ENCODE measurements at places on chromosomes 4 and X.

DNA sequence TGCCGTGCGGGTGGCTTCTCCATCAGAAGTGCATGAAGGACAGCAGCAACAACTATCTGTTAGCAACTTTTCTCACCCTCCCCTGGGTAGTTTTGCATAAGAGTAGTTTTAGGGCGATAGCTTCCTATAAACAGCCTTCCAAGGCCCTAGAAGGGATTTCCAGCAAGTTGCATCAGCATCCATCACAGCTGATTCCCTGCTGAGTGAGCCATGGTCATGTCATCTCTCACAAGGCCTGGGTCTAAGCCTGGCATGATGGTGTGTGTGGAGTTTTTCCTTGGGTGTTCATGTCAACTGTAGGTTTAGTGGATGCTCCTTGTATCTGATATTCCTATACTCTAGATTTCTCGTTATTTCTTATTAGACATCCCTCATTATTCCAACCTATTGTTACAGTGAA lies 2324.7 kb upstream of the AGA start:
- no peak for DNase-seq

DNA sequence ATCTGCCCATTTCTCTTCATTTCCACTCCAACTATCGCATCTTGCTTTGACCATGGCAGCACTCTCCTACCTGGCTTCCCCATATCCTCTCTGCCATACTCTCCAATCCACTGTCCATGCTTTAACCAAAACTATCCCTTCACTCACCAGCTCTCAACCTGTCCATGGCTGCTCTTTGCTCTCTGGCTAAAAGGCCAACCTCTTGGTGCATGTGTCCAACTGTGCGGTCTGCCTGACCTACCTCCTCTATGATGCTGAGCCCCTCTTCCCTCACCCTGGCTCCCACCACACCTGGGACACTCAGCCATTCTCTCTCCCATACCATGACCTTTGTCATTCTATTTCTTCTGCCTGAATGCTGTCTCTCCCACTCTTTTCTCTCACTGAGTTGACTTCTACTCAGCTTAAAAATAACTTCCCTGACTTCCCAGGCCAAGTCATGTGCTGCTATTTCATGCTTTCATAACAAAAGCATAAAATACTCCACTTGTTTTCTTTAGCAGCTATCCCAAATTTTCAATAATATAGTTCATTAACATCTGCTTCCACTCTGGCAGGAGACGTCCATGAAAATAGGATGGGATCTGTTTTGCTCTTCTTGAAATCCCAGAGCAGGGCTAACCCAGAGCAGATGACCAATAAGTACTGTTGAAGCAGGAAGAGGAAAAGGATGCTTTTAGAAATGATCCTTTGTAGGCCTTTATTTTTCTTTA lies 29.8 kb upstream of the KLF3 start:
- no peak for DNase-seq

- no peak for DNase-seq
Measured at GRCh38 chr4:86452924-86453531, 93.2 kb upstream of the MAPK10 start.

GRCh38 chr4:75180790-75181776 lies 248.2 kb downstream of the PARM1 start:
- DNase-seq, result no peak

DNA sequence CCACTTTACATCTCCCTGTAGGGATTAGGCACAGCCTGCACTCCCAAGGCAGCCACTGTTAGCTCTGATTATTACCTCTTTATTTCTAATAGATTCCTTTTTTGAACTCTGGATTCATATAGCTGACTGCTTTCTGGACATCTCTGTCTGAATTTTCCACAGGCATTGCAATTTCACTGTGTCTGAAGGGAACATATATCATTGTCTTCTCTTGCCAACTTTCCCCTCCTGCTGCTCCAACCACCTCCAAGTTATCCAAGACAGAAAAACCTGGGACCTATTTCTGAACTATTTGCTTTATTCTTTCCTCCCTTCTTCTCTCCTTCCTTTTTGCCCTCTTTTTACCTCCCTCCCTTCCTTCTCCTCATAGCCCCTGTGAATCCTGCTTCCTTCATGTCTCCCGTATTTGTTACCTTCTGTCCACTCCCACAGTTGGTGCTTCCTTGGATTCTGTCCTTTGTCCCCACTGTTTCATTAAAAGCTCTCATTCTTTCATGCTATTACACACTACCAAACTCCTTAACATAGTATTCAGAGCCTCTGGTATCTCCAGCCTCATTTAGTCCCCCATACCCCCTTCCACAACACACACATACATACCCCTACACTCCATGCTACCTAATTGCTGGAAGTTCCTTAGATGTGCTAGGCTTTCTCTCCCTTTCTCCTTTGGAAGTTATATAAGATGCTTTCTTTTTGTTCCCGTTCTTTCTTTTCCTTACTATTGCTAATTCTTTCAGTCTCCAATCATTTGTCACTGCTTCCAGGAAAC lies 34.7 kb downstream of the FGF2 start:
- no peak for DNase-seq

- DNase-seq, result no peak
Measured at GRCh38 chrX:15515931-15516330, 15.3 kb downstream of the BMX start.

GRCh38 chr4:123676890-123677229 lies 280.3 kb downstream of the SPRY1 start:
- DNase-seq, result peak; percentile 23

DNA sequence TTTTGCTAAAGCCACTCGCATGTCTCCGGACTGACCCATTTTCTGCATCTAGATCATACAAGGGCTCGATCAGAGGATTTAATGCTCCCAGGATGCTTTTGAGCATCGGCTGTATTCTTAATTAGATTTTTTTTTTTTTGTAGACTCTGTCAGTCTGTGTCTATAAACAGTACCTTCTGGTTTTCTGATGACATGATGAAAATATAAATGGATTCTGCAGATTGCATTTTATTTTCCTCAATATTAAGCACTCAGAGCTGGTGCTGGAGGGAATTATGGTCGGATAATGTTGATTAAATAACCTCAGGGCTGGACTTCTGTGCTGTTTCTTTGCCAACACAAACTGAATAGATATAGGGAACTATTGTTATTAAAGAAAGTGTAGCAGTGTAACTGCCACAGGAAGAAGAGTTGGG lies 57.1 kb upstream of the LIMCH1 start:
- no peak for DNase-seq

GRCh38 chr4:38951598-38951997 lies 80.6 kb downstream of the TMEM156 start:
- no peak for DNase-seq

- no peak for DNase-seq
Measured at GRCh38 chr4:122701965-122702364, 30.5 kb upstream of the BBS12 start.

- DNase-seq, result no peak
Measured at GRCh38 chr4:153074486-153074885, 129.8 kb upstream of the TRIM2 start.

- DNase-seq, result peak; percentile 82
Measured at GRCh38 chrX:17496407-17496806, 121.4 kb downstream of the NHS start.

DNA sequence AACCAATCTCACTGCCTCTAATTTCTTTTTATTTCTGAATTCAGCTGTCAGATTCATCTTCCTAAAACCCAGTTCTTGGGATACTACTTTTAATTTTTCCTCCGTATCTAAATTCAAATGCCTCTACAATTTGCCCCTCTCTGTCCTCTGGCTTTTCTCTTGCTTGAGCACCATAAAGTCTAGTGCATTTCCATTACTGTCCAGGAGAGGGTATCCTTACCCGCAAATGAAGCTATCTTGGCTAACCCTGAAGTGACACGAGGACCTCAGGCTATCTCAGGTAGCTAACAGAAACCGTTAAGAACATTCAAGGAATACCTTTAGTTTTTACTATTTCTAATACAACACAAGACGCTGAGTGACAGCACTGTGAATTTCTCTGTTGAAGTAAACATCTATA lies 49.4 kb upstream of the PRR32 start:
- DNase-seq, result no peak

DNA sequence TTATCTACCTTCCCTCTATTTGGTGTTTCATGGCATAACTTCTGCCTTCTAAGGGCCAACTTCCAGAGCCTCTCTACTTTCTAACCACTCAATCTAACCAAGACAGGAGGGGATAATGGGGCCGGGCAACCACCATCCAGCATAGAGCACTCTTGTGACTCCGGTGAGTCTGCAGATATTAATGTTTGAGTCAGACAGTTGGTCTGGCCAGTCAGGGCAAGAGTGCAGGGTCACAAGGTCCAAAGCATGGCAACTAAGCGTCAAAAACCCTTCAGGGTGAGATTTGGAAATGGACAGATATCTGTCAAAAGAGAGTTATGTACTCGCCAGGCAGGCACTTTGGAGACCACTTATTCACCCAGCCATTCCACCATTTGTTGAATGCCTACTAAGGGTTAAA lies 105.0 kb downstream of the PALLD start:
- DNase-seq, result no peak

GRCh38 chr4:94583914-94584641 lies 132.3 kb downstream of the PDLIM5 start:
- no peak for DNase-seq

Data from LNCaP clone FGC (cell line).